Regular cardiac myocyte (primary cell): ENCODE measurements at places on chromosomes 12 and 14. TPM values are rescaled to one million over a fixed set of nuclear protein-coding genes. Genes with fewer than 3 reads are reported as not detected.

GAS2L3 gene
- total RNA-seq, result 11.6 and 21.9 TPM in 2 replicates

TAS2R9 gene
- not detected in 2 replicates for total RNA-seq

KRT78 gene
- not detected in 2 replicates for total RNA-seq

MGST1 gene
- total RNA-seq, result 54.4 and 104 TPM in 2 replicates

HPD gene
- total RNA-seq, result 0.28 TPM in 1 of 2 replicates, not detected in the other

LPAR5 gene
- not detected in 2 replicates for total RNA-seq

KLRB1 gene
- not detected in 2 replicates for total RNA-seq

CCND2 gene
- 12.8 and 73.9 TPM in 2 replicates for total RNA-seq

RERGL gene
- total RNA-seq, result 0.28 and 0.38 TPM in 2 replicates

REM2 gene
- under 0.01 TPM in 1 of 2 replicates, not detected in the other for total RNA-seq

ADAM21 gene
- 1.5 and 2.0 TPM in 2 replicates for total RNA-seq

FAM186B gene
- total RNA-seq, result 0.19 and 0.28 TPM in 2 replicates

TAS2R42 gene
- total RNA-seq, result not detected in 2 replicates

KLRK1 gene
- total RNA-seq, result not detected in 2 replicates

SOX5 gene
- total RNA-seq, result 2.7 and 4.8 TPM in 2 replicates

CCDC77 gene
- total RNA-seq, result 4.5 and 10.2 TPM in 2 replicates

CLEC1B gene
- not detected in 2 replicates for total RNA-seq

NEMF gene
- total RNA-seq, result 53.7 and 79.8 TPM in 2 replicates

EML5 gene
- total RNA-seq, result under 0.01 and 0.19 TPM in 2 replicates

INF2 gene
- 30.7 and 39.5 TPM in 2 replicates for total RNA-seq

ADIPOR2 gene
- total RNA-seq, result 21.4 and 24.5 TPM in 2 replicates

CRIP1 gene
- 0.28 and 5.4 TPM in 2 replicates for total RNA-seq

GNB3 gene
- 1.4 and 2.5 TPM in 2 replicates for total RNA-seq

KRT72 gene
- total RNA-seq, result not detected in 2 replicates

LRP1-AS gene
- 0.19 TPM in 1 of 2 replicates, not detected in the other for total RNA-seq

P2RX2 gene
- not detected in 2 replicates for total RNA-seq

PAWR gene
- 33.2 and 57.5 TPM in 2 replicates for total RNA-seq

PLD4 gene
- total RNA-seq, result under 0.01 TPM in 1 of 2 replicates, not detected in the other

CABP1 gene
- total RNA-seq, result 10.7 and 16.1 TPM in 2 replicates
